ENCODE measurements at places on chromosomes 2 and 18.

DNA sequence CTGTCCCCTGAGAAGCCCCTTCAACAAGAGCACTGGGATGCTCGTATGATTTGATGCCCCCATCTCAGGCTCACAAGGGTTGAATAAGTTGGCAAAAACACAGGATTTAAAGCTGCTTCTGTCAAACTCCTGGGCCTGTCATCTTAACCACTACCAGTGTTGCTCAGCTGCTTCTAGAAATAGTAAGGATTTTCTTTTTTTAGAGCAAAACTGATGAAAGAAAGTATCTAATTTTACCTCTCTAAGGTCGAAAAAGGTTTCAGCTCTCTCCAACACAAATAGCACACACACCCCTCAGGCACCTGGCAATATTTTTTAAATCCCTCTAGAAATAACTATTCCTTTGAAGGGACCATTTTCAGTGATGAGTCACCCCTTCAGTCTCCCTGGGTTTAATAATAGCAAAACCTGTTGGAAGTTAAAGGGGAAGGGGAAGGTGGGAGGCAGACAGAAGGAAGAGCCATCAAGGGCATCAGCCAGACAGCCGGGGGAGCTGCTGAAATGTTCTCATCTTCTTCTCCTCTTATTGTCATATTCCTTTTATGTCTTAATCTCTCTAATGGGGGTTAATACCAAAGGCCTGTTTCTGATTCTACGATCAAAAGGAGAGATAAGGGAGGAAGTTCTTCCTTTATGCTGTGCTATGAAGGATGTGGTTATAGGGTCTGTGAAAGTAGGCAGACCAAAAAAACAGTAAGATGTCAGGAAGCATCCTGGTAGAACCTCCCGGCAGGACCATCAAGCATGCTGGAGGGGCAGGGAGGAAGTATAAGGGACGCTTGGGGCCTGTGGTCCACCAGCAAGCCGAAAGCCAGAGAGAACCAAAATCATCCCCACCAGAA, 31.9 kb upstream of the SLC35G4 start:
- DNase-seq: no peak

DNA sequence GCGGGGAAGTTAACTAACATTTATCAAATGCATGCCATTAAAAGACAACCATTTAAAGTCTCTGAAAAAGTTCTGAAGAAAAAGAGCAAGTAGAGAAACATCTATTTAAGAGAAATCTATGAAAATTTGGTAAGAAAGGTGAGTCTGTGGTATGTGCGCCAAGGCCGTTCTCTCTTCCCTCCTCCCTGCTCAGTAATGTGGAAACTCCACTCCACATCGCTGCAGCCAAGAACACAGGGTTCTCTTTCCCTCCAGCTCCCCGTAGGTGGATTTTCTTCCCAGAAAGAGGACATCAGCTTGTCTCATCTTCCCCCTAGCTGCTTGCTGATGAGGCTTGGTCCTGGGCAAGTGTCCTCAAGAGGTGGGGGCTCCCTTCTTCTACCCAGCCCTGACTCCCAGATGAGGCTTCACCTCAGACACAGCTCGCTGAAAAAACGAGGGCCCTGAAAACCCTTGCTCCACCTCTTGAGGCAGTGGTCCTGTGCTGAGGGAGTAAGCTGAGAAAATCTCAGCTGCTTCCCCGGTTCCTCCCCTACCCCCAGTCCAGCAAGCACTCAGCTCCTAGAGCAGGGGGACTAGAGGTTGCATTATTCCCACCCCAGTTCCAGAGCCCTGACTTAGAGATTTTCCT, 45.8 kb upstream of the PTPRM start:
- no peak for DNase-seq

DNA sequence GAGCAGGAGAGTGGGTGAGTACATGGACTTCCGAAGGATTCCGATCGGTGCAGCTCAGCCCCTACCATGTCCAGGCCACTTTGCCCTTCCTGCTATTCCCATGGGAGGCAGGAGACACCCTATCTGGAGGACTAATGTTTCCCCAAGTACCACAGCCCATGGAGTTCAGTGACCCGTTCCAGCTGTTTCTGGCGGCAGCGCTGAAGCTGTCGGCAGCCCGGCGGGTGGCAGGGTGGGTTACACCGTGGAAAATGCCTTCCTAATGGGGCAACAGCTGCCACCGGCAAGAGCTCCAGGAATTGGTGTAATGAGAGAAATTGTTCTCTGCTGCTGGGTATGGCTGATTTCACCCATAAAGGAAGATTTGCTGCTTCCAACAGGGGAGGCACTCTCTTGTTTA, 98.3 kb downstream of the MYCN start:
- no peak for DNase-seq

DNA sequence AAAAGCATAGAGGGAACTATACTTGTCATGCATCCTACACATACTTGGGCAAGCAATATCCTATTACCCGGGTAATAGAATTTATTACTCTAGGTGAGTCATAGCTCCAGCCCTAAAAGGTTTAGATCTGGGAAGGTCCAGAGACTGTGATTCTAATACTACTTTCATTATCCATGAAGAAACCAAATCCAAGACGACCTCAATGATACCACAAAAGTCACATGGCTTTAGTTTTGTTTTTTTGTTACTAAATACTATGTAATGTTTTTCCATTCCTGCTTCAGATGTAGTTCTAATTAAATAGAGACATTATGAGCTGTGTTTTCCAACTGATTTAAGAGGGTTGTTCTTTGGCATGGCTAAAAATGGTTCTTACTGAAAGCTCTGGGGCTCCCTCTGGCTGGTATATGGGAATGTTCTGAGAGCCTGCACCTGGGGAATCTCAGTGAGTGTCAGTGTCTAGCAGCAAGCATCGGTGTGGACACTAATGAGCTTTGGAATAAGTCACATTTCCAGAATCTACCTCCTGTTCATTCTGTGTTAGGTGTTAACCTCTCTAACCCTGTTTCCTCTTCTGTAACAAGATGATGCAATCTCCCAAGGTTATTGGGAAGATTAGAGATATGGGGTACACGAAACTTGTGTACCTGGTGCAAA, 20.5 kb upstream of the IL1RL2 start:
- peak; percentile 65 for DNase-seq

DNA sequence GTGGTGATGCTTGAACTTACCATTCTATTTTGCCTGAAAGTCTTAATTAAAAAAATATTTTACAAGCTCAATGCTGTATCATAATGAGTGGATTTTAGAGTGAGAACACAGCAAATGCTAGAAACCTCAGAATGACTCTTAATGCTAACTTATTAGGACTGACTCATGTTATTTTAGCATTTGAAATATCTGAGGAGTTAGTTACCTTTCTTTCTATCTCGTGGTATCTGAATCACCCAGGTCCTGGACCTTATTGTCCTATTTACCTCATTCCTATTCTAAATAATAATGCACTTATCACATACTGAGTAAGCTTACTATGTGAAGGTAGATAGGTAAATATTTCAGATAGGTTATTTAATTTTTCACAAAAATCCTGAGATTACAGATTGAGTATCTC, 70.7 kb downstream of the SOS1 start:
- DNase-seq: peak; percentile 39

- peak; percentile 45 for DNase-seq
Observed at GRCh38 chr2:60794271-60794863, 38.3 kb downstream of the PAPOLG start.

DNA sequence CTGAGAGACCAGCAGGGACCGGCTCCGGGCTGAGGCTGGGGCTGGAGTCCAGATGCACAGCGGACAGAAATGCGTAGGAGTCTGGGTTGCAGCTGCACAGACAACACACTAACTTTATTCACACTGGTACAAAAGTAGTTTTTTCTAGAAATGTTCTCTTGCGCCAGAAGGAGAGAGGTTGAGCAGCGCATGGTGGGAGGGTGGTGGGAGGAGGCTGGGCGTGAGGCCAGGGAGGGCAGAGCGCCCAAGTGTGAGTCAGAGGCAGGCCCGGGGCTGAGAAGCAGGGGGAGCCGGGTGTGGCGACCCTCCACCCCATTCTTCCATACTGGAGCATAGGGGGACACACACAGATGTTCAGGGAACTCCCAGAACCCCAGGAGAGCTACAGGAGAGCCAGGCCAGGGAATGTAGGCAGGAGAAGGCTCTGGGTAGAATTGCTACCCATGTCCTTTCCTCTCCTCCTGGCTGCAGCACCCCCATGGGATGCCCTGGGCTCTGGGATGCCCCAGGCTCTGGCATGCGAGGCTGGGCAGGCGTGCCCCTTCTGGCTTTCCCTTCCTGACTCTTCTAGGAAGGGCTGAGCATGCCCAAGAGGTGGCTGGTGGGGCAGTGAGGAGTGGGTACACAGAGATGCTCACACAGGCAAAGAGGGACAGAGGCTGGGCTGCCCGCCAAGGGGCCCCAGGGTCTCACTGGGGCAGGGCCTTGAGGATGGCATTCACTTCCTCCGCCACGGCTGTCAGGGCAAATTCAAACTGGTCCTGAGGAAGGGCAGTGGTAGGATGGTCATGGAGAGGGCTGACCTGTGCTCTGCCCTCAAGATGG, 10.6 kb downstream of the DNAJB2 start:
- DNase-seq: peak; percentile 72

DNA sequence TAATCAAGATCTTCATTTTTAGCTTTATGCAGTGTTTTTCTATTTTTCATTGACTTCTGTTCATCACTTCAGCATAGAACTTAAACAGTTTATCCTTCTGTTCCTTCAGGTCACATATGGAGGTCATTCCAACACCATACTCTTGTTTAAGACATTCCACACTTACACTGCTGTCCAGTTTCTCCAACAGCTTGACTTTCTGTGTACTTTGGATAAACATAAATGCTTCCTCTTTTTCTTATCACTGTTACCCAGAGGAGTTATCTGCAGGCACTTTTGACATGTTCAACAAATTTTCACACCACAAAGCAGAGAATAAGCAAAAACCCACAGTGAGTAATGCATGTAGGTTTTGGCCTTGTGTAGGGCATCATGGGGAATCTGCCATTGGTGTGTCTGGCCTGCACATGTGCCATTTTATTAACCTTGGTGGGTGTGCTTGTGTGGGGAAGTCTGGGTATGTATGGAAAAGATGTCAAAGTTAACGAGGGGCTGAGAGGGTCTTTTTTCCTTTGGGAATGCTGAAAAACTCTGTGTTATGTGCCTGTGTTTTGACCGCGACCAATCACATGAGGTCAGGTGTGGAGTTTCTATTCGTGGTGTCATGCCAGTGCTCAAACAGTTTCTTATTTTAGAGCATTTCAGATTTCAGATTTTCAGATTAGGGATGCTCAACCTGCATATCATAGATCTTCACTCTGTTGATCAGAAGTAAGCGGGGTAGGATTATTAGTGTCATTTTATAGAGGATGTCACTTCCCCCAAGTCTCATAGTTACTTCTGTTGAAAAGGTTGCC, 53.9 kb upstream of the ACVR1 start:
- DNase-seq: no peak

DNA sequence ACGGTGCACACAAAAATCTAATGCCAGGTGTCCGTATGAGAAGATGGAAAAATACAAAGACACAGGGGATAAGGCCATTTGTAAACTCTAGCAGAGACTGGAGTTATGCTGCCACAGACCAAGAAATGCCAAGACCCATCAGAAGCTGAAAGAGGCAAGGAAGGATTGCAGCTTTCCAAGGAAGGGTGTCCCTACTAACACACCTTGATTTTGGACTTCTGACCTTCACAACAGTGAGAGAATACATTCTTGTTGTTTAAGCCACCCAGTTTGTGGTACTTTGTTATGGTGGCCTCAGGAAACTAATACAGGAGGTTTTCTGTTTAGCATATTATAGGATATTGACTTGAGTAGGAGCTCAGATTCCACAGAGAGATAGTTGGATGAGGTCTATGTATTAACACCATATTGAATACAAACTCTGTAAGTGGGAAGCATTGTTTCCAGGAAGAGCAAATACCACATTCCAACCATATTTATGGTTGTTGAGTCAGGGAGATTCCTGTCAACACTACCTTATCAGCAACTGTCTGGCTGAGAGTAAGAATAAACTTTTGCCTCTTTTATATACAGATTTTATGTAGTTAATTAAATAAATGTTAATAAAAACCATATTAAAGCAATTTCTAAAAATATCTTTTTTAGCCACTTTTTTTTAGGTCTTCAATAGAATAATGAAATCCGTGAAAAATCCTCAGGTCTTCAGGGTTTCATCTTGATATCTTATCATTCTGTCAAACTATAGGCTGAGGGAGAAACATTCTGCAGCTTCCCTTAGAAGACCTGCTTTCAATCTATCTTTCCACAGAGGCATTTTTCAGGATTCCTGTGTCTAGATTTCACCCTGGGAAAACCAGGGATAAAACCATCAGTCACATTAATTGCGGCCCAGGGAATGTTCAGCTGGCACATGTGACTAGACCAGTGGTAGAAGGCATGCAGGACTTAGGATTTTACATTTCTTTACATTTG, 35.4 kb upstream of the HNMT start:
- DNase-seq: peak; percentile 72

DNA sequence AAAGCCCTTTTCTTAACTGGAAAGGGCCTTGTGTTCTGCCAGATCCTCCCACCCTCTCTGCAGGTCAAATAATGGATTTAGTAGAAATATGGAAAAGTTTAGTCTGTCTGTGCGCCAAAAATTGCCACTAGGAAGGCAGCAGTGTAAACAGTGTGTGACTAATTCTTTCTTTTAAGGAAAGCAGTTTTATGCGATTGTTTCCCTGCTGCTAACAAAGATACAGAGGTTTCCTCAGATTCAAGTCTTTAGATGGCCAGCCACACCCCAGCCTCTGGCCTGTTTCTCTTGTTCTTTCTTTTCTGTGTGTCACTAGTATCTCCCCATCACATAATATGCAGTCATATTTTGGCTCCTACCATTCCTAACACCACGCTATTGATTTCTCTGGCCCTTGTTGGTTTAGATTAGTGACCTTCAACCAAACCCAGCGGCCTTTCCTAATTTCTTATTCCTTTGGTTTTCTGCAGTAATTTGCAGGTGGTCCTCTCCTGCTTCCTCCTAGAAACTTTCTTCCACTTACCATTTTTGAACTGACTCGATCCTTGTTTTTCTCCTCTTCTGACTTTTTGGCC, 157.4 kb downstream of the LTBP1 start:
- peak; percentile 87 for DNase-seq

DNA sequence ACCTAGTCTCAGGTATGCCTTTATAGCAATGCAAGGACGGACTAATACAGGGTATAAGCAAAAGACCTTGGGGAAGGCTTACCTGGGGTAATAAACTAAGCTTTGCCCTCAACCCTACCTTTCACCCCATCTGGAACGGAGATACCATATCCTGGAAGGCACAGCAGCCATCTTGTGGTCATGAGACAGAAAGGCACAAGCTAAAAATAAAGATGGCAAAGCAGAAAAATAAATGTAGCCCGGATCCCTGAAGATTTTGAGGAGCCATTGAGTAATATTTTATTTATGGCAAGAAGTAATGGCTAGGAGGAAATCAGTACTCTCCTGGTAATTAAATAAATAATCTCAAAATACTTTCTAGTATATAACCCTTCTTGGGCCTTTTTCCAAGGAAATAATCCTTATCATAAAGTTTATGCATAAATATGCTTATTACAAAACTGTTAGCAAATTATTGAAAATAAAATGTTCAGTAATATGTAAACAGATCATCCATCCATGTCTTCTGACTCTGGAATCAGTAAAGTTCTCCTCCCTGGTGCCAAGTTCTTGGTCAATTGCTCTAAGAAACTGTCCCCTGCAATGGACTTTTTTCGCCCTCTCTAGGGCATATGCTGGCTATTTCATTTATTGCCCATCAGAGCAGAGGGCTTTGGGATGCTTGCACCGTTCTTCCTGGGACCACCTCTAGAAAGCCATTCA, 198.7 kb downstream of the SPP2 start:
- no peak for DNase-seq

All from PC-3 (cell line).